ENCODE measurements at places on chromosomes 4 and X.

- peak; percentile 7 for DNase-seq
Observed at GRCh38 chrX:96435378-96436035, 249.1 kb upstream of the DIAPH2 start.

- DNase-seq, result no peak
Observed at GRCh38 chr4:67713529-67714247, 12.7 kb upstream of the UBA6 start.

DNA sequence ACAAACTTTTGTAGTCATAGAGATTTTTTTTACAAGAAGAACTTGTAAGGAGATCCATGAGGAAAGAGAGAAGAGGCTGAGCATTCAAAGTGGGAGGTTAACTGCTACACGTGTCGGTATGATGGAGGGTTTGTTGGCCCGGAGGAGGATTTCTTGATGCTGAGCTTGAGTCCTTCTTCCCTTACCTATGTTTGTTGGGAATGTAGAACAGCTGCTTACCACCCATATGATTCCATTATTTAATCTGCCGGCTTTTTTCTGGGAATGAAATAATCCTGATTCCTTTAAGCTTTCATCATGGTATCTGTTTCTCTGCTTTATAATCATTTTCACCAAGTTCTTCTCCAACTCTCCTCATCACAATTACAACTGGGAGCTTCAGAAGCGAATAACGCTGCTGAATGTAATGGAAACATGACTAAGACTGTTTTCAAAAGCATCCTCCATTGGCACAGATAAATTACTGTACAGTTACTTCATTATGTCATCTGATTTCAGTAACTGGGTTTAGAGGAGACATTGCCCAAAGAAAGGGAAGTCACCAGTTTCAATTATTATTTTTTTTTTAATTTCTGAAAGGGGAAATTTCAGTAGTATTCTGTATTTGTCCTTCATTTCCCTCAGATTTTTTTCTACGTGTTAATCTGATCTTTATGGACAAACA is 420.6 kb downstream of the SPRY1 start:
- DNase-seq, result no peak

GRCh38 chr4:46124773-46125413 is 1.0 kb upstream of the GABRG1 start:
- DNase-seq, result no peak

- DNase-seq, result no peak
Observed at GRCh38 chr4:154526151-154526550, 24.0 kb downstream of the PLRG1 start.

DNA sequence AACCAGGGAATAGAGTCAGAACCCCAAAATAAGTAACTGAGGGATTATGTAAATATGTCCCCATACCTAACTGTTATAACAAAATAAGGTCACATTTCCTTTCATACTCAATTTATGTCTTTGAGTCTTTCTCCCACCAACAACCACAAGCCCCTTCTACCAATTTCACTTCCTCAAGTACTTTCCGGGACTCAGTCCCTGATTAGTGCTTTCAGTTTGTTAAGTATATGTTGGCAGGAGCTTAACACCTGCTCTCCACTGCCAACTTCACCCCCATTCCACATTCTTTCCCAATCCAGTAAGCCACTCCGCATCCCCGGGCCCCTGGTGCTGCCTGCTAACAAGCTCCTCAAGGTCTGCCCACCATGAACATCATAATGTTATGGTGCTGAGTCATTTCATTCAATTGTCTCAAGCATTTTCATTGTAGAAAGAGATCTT is 71.3 kb upstream of the SPRY1 start:
- no peak for DNase-seq

DNA sequence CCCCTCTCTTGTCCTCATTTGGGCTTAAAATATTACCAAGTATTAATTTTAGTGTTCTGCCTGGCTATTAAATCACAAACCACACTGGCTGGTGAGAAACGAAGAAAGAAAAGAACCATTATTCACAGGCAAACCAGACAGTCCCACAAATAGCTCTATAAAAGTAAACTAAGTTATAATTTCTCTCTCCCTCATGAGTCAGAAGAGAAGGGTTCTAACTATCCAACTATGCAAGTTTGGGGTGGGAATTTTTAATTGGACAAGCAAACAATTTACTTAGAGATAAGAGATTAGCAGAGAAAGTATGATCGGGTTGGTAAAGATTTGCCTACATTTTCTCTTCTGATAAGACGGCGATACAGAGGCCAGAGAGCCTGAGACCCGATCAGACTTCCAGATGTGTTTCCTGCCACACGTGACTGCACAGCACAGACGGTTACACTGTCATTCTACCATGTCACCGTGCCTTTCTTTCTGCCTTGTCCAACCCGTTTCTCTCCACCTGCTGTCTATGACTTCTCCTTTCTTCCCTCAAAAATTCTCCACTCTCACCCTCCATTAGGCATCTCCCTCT is 52.3 kb downstream of the MEPE start:
- no peak for DNase-seq

GRCh38 chr4:125994430-125994829 is 679.7 kb downstream of the FAT4 start:
- DNase-seq, result no peak

- DNase-seq, result no peak
Observed at GRCh38 chrX:19708683-19709082, 178.7 kb downstream of the SH3KBP1 start.

GRCh38 chrX:83022020-83022419 is 486.1 kb upstream of the POU3F4 start:
- no peak for DNase-seq

DNA sequence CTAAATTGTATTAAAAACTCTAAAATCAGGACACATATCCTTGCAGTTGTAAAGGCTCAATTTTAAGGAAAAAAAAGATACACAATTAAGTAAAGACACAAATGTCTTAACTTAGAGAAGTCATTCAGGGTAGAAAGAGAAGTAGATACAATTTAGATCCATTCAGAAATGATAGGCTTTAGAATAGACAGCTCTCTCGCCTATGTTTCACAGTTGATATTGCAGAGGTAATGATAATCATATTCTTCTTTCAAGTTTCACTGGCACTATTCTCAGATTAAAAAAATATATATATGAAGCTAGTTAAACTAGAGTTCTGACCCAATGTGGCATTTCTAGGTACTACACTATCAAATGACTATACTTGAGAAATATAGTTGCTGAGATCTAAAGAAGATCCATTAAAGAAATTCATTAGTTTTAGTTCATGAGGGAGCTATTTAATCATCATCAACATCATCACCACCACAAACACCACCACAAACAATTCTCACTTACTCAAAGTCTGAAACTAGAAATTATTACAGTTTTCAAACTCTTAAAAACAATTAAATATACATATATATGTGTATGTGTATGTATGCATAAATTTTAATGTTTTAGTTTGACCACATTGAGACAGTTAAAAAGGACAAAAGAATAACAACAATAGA is 93.1 kb downstream of the ANTXR2 start:
- DNase-seq, result no peak

DNA sequence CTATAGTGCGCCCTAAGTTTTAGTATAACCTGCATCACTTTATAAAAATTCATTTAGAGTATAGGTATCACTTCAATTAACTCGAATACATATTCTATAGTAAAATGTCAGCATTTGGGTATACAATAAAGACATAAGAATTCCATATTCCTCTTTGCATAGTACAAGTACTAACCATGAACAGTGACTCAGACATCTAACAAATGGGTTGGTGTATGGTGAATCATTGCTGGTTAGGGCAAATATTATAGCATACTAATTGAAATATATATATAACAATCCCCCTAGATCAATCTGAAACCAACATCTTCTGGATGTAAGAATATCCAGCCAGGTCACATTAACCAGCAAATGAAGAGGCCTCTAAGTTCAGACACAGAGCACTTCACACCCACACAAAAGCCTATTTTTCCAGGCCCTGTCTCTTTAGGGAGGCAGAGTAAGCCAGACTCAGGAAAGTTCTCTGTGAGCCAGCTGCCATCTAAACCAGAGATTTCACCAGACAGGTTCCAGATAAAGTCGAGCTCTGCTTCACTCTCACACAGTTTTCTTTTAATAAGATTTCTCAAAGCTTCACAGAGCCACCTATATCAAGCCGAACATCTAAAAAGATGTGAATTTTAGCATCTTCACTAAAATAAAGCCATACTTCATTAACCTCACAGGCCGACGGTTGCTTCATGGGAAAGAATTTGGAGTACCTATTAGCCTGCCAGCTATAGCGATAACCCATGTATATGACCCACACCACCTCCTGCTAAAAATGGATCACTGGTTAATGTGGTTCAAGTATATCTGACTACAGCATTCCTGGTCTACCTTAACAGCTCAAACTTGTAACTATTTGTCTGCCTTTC is 200.0 kb upstream of the FTHL17 start:
- DNase-seq, result no peak

- no peak for DNase-seq
Observed at GRCh38 chr4:183408796-183409195, 35.6 kb upstream of the CDKN2AIP start.

DNA sequence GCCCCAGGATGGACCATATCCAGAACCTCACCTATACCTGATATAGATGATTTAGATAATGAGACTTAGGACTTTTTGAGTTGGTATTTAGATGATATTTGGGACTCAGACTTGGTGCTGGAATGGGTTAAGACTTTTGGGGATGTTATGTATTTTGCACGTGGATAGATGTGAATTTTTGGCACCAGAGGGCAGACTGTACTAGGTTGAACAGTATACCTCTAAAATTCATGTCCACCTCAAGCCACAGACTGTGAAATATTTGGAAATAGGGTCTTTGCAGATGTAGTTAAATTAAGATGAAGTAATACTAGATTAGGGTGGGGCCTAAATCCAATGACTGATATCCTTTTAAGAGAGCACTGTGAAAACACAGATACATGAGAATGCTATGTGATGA is 15.6 kb downstream of the RBM41 start:
- DNase-seq, result no peak

GRCh38 chrX:44235534-44235933 is 107.9 kb downstream of the EFHC2 start:
- no peak for DNase-seq

DNA sequence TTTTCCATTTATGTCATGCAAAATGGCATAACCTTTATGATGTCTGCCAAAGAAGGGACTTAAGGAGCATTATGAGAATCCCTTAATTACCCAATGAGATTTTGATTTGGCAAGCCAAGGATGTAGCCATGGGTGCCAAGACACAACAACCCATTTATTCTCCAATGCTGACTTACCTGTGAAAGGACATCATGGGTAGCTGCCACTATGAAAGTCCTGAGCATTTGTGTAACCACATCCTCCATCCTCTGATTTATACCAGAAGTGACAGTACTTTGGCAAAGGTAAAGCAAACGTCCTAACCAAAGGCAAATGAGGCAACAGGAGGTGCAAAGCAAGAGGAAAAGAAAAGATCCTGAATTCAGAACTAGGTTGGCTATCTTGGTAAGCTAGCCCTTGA is 87.3 kb upstream of the EMCN start:
- no peak for DNase-seq

GRCh38 chr4:75724066-75724866 is at the start of gene USO1:
TSS of gene USO1 (plus strand) at chr4:75724577. CDS start at chr4:75724820, 243 bp downstream.
- DNase-seq, result peak; percentile 98

GRCh38 chr4:107187091-107187490 is 151.0 kb upstream of the DKK2 start:
- no peak for DNase-seq

- DNase-seq, result no peak
Observed at GRCh38 chrX:109463784-109464183, 18.1 kb downstream of the GUCY2F start.

GRCh38 chr4:28373601-28374000 is 1513.0 kb downstream of the STIM2 start:
- no peak for DNase-seq

GRCh38 chr4:75653845-75654503 is 19.2 kb downstream of the G3BP2 start:
- peak; percentile 22 for DNase-seq

- peak; percentile 33 for DNase-seq
Observed at GRCh38 chr4:47862297-47862696, 24.4 kb upstream of the CORIN start.

DNA sequence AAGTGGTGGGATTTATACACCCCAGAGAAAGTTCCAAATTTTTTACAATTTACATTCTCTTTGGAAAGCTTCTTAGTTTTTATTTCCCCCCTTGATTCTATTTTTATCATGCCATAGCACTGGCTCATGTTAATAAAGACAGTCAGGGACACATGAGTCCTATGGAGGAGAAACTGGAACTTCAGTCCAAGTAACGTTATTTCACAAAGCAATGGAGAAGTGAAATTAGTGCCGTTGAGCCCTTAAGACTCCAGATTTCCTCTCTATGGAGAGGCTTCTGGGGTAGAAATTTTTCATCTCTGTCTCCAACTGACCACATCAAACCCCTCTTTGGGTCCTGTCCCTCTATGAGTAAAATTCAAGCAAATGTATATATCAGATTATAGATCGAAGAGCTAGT is 12.8 kb upstream of the TASL start:
- no peak for DNase-seq

DNA sequence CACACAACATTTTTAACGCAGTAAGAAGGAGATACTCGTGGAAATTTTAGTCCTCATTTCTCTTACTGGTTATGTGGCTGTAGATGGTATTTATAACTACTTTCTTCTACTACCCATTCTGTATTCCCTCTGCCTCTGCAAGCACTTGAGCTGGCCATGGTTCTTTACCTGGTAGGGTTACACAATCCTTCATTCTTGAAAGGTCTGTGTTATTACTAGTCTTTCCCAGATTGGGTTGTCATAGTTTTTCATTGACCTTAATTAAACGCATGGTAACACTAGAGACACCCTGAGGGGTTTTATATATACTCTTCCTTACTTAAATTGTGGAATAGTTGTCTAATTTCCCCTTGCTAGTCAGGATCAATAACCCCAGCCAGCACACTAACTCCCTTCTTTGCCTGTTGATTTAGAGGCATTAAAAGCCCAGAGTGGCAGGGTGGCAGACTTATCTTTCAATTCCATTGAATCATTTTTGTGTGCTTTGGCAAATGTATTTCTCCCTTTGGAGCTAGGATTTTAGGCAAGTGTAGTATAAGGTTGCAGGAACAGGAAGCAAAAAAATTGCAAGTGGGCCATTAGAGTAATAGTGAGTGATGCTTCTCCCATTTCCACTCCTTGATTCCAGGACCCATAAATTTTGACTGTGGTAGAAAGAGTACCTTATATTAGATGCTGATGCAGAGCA is 113.6 kb upstream of the EMCN start:
- no peak for DNase-seq

DNA sequence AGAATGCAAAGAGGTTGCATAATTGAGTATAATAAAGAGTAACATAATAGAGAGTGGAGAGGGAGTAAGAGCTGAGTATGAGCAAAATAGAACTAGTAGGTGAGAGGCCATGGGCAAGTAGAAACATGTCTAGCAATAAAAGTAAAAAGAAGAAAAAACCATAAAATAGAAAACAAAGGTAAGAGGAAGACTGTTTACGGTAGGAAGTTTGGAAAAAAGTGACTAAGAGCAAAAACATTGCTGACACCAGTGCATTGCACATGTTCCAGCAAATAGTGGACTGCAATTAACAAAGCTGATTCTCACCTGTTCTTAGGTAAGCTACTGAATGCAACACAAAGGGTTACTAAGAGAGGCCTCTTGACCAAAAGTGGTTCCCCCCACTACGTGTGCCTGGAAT is 202.9 kb downstream of the TEX13A start:
- DNase-seq, result no peak

GRCh38 chr4:93437991-93438390 is 390.6 kb upstream of the ATOH1 start:
- no peak for DNase-seq
